ENCODE measurements at places on chromosomes 1 and 21.
A peak's percentile ranks its signal among the peaks of the same experiment; 100 is the strongest.

DNA sequence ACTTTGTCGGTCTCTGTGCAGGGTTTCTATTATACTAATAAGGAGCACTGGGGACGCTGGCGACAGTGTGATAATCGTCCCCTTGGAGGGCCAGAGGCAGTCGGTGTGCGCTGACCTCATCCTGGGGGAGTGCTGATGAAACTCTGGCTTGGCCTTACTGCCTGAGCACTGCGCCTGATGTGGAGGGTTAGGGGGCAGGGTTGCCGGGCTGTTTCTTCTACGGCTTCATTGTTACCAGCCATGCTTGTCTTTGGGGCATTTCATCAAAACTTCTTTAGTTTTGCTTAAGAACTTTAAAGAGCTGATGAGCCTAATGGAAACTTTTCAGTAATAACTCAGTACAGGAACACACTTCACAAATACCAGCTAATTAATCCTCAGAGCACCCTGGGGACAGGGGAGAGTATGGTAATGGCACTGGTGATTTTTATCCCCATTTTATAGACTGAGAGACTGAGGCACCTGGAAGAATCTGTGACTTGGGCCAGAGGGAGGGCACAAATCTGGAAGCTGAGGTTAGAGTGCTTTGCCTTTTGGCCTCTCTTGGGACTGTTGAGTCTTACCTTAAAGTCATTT is 81.8 kb downstream of the PEX14 start:
- no peak for DNase-seq

DNA sequence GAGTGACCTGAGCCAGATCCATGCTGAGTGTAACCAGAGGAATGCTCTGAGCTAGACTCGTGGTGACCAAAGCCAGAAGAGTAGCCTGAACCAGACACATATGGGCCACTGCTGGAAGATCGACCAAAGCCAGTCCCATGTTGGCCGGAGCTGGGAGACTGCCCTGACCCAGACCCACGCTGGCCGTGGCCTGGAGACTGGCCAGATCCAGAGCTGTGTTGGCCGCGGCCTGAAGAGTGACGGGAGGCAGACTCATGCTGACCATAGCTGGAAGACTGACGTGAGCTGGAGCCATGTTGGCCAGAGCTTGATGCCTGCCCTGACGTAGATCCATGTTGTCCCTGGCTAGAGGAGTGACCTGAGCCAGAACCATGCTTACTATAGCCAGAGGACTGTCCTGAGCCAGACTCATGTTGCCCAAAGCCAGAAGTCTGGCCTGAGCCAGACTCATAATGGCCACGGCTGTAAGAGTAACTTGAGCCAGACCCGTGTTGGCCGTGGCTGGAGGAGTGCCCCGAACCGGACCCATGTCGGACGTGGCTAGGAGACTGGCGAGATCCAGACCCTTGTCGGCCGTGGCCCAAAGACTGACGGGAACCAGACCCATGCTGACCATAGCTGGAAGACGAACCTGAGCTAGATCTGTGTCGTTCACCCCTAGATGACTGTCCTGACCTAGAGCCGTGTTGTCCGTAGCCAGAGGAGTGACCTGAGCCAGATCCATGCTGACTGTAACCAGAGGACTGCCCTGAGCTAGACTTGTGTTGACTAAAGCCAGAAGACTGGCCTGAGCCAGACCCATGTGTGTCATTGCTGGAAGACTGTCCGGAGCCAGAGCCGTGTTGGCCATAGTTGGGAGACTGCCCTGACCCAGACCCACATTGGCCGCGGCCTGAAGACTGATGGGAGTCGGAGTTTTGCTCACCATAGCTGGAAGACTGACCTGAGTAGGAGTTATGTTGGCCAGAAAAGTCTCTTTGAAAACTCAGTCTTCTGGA is 3.5 kb downstream of the HRNR start:
- no peak for DNase-seq

DNA sequence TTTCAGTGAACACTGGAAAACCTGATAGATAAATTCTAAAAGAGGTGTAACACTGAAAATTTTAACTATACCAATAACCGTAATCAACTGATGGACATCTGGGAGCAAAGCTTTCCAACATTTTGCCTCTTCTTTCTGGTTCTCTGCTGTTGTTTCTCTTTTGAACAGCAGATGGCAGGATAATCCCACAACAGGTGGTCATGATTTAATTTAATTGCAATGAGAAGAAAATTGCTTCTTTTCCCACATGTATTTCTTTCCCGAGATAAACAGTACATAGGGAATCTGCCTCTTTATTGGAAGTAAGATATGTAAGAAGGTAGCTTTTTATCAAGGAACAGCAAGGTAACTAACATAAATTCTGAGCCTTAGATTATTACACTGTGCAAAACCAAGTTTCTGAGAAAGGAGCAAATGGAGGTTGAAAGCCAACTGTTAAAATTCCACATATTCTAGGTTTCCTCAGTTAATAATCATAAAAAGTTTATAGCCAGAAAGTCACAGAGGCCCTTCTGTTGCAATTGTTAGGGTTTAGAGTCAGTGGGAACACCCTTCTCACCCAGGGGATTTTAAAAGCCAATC is 72.9 kb downstream of the RPS6KA1 start:
- DNase-seq: peak; percentile 94

DNA sequence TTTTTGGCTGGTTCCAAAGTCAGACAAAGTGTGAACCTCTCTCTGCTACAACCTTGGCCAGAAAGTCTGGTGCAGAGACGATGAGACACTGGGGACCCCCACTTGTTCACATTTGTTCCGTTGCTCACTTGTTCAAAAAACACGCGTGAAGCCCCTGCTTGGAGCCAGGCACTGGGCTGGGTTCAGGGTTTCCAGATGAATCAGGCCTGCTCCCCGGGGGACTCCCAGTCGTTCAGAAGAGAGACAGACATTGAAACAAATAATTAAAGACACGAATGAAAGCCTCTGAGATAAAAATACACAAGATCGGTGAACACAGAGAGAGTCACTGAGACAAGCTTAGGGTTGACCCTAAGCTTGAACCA is 101.5 kb upstream of the RUNX3 start:
- DNase-seq: no peak

GRCh38 chr1:221084681-221085080 is 205.4 kb downstream of the HLX start:
- no peak for DNase-seq

- DNase-seq: peak; percentile 74
Observed at GRCh38 chr1:178282949-178283367, 189.1 kb downstream of the RASAL2 start.

DNA sequence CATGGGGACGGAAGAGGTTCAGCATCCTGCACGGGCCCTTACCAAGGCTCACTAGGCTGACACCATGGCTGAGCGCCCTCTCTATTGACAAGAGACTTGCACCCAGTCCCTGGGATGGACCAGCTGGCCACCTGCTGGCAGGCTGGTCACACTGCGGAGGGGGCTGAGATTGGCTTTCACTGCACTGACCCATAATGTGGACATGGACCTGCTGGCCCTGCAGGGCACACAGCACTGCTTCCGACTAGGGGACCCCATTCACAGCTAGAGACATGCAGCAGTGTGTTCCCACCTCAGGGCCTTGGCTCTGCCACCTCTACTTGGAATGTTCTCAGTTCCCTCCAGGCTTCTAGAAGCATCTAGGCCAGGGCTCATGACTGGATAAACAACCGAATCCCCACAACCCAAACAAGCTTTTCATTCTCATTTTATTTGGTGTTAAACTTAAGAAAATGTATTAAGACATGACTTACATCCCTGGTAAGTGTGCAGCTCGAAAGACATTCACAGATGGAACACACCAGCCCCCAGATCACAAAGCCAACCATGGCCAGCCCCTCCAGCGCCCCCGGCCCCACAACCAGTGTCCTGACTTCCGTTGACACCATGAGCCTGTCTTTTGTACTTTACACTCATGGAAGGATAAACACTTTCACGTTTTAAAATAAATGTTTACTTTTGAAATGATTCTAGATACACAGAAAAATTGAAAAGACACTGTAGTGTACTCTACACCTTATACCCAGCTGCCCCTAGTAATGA is 9.3 kb upstream of the SRARP start:
- peak; percentile 63 for DNase-seq

- no peak for DNase-seq
Observed at GRCh38 chr1:36696261-36696940, 213.7 kb upstream of the CSF3R start.

DNA sequence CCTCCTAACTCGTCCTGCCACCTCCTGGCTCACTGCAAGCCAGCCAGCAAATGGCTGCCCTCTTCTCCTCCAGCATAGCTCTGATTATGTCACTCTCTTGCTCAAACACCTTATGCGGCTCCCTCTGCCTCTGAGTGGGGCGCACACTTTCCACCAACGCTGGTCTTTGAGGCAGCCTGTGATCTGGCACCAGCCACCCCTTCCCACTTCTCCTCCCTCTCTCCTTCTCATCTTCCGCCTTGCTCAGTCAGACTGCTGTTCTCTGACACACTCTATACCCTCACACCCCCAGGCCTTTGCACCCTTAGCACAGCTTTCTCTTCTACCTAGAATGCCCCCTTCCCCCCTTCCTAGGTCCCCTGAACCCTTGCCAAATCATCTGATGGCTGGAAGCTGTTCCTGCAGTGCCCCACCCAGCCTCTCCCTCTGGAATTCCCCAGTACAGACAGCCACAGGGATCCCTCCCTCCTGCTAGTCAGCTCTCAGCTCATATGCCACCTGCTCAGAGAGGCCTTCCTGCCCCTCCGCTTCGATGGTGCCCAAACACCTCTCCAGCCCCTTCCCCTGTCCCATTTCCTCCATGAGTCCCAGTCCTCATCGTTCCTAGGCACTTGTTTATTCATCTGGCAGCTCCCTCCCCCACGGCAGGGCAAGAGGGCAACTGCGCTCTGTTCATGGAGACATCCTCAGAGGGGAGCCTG is 21.7 kb upstream of the PEF1 start:
- DNase-seq: no peak

GRCh38 chr1:11527541-11528452 is 48.8 kb downstream of the DISP3 start:
- DNase-seq: no peak

DNA sequence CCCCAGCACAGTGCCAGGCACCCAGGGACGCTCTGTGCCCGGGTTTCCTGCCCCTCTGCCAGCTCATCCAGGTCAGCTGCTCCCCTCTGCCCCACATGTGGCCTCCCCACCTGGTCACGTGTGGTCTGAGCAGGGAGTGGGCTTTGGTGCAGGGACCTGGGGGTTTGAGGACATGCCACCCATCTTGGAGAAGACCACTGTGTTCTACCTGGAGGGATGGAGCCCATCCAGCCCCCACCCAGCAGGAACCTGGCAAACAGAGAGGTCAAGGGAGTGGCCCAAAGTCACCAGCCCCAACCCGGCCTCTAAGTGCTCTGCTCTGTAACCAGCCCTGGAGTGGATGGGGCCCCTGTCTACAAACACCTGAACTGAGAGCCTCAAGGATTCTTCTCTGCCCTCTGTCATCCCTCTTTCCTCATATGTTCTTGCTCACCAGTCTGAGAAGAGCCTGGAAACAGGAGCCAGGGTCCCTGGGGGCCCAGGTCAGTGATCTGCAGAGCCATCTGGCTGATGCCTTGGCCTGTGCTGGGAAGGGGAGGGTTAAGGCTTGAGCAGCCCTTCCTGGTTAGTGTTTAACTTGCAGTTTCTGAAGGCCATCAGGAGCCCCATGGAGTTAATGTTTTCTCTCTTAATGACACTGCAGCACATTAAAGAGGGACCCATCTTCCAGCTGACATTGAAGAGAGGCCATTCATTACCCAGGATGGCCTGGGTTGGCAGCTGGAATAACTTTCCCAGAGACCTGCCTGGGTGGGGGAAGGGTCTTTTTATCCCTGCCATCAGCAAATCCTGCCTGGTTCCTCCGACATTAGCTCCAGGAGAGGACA is 235.4 kb downstream of the PTPRU start:
- DNase-seq: no peak

GRCh38 chr1:65658122-65658521 is 134.6 kb upstream of the PDE4B start:
- no peak for DNase-seq

GRCh38 chr1:26429721-26430120 is 2.4 kb upstream of the DHDDS start:
- no peak for DNase-seq

- DNase-seq: no peak
Observed at GRCh38 chr1:198680174-198680875, 41.5 kb downstream of the PTPRC start.

DNA sequence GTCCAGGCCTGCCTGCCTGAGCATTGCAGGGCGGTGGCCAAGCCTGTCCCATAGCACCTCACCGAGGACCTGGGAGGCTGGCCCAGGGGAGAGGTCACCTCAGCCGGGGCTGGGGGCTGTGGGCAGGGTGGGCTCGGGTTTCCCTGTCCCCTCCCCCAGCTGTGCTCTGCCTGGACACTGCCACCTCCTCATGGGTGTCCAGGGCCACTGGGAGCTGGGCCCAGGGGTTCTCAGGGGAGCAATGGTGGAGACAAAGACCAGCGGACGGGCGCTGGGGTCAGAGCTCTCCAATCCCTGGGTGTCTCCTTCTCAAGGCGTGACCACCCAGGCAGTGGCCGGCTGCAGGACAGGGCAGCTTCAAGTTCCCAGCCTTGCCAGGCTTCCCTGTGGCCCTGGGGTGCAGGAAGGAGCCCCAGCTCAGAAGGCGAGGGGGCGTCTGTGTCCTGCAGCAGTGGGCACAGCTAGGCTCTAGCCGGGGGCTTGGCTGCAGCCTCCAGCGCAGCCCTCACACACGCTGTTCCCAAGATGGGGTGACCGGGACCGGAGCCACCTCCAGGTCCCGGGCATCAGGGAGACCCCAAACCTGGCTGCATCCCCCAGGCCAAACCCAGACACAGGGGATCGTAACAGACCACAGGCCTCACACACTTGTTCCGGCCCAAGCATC is 29.0 kb downstream of the TP73 start:
- no peak for DNase-seq

- no peak for DNase-seq
Observed at GRCh38 chr21:42452401-42453223, 43.4 kb downstream of the RSPH1 start.

GRCh38 chr1:186623551-186623950 is 56.7 kb downstream of the PTGS2 start:
- DNase-seq: peak; percentile 68

DNA sequence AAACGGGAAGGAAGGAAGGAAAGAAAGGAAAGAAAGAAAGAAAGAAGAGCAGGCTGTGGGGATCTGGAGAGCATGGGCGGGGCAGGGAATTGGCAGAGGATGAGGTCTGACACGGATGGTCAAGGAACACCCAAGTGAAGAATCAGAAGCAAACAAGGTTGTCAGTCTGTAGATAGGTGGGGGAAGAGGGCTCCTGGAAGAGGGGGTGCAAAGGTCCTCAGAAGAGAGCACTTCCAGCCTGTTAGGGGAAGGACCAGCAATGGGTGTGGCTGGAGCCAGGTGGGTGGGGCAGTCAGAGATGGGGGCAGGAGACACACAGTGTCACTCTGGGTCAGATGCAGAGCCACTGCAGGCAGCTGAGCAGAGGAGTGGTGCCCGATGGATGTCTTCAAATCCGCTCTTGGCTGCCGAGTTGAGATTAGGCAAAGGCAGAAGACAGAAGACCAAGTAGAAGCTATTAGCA is 11.0 kb upstream of the PLA2G2C start:
- DNase-seq: no peak

- no peak for DNase-seq
Observed at GRCh38 chr1:156065871-156066270, 4.9 kb downstream of the RAB25 start.

DNA sequence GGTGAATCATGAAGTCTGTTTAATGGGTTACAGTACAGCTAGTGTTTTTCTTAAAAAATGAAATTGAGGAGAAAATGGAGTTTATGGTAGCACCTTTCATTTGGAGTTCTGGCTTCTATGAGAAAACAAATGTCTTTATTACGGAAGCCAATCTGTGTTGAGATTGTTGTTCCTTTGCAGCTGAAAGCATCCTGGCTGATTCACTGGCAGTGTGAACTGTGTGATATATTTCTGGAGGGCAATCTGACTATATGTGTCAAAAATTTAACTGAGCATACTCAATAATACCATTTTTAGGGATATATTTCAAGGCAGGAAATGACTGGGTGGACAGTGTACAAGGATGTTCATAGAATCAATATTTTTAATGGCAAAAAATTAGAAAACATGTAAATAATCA is 46.6 kb upstream of the LYST start:
- no peak for DNase-seq
